Fibroblast of lung (primary cell): ENCODE measurements at places on chromosomes 16 and 17. TPM values are rescaled to one million over a fixed set of nuclear protein-coding genes. Genes with fewer than 3 reads are reported as not detected.

Gene OTOP2
- total RNA-seq: not detected in 2 replicates

DNA sequence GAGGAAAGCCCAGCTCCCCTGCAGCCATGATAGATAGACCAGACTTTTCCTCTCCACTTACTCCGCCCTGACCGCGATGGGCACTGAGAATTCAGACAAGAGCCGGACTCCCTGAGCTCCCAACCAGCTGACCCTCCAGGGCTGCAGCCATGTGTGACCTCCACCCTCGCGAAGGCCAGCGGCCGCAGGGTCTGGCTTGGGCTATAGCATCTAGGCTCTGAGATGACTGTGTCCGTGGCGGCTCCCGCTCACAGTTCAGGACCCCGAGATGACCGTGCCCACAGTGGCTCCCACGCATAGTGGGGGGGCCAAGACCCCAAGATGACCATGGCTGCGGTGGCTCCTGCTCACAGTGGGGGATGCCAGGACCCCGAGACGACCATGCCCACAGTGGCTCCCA, 18.0 kb downstream of the ZFPM1 start:
- no peak for DNase-seq

GRCh38 chr16:22321340-22322001, 24.3 kb downstream of the POLR3E start:
- DNase-seq: peak; percentile 76

GRCh38 chr16:77306075-77306474, 106.9 kb downstream of the SYCE1L start:
- peak; percentile 57 for DNase-seq

Gene PHOSPHO1
- under 0.01 and 0.17 TPM in 2 replicates for total RNA-seq

DNA sequence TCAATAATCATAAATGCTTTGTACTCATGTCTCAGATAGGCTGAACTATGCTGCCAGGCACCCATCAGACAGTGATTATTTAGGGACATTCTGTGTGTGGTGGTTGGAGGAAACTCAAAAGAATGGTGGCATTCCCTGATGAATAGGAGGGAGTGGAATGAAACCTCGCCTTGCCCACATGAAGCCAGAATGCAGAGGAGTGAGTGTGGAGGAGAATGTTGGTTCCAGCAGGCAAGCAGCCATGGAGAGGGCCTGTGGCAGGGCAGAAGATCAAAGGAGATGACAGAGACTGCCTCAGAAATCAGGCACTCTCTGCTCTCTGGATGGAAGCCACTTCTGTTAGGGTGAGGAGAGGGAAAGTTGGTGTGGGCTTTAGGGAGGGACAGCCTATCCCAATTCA, 22.5 kb downstream of the KCTD19 start:
- DNase-seq: peak; percentile 51

- DNase-seq: peak; percentile 74
Measured at GRCh38 chr16:1182950-1183907, 30.3 kb downstream of the CACNA1H start.

GRCh38 chr17:596287-596686, 118.4 kb downstream of the VPS53 start:
- peak; percentile 32 for DNase-seq

DNA sequence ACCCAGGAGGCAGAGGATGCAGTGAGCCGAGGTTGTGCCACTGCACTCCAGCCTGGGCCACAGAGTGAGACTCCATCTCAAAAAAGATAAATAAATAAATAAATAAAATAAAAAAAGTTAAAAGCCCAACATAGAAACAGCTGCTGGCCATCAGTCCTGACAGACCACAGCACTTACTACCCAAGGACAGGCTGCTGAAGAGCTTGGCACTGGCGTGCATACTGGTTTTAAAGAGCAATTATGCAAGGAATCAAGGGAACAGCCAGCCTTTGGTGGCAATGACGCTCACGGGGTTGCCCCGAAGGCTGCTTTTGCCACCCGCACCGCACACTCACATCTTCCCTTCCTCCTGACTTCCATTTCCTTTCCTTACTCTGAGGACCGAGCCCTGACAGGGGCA, 4.2 kb downstream of the PLD6 start:
- DNase-seq: no peak

Gene ENPP7
- not detected in 2 replicates for total RNA-seq
